ENCODE measurements at places on chromosomes 4 and X. TPM values are rescaled to one million over a fixed set of nuclear protein-coding genes. Genes with fewer than 3 reads are reported as not detected.

The CYTL1 gene
- total RNA-seq, result not detected

The IL9R gene
- 2.1 TPM for total RNA-seq

The GYG2 gene
- not detected for total RNA-seq

The P2RY4 gene
- 0.31 TPM for total RNA-seq

The TMPRSS11A gene
- not detected for total RNA-seq

The OTUD6A gene
- total RNA-seq, result not detected

The SEC24B gene
- 23.5 TPM for total RNA-seq

The WDR1 gene
- 520 TPM for total RNA-seq

The CCSER1 gene
- total RNA-seq, result 0.23 TPM

The NLGN3 gene
- total RNA-seq, result 2.1 TPM

The NXF2B gene
- not detected for total RNA-seq

The GJB1 gene
- 0.16 TPM for total RNA-seq

The DAPP1 gene
- 43.3 TPM for total RNA-seq

The SSX4B gene
- total RNA-seq, result not detected

The HMX1 gene
- total RNA-seq, result not detected

The ASMTL gene
- 54.9 TPM for total RNA-seq

The TRIM60 gene
- not detected for total RNA-seq

The PNCK gene
- 2.9 TPM for total RNA-seq

The SUPT20HL2 gene
- not detected for total RNA-seq

The LGI2 gene
- not detected for total RNA-seq

The F8 gene
- 5.6 TPM for total RNA-seq

The PDLIM3 gene
- total RNA-seq, result not detected

The ADGRG4 gene
- not detected for total RNA-seq

The CT45A5 gene
- not detected for total RNA-seq

The AKAP17A gene
- total RNA-seq, result 48.6 TPM

The PABPC5 gene
- total RNA-seq, result not detected

The PNMA5 gene
- total RNA-seq, result not detected

The WNK3 gene
- 2.5 TPM for total RNA-seq

The PASD1 gene
- not detected for total RNA-seq

The CXorf51B gene
- total RNA-seq, result not detected

The FABP2 gene
- total RNA-seq, result not detected

The YY2 gene
- total RNA-seq, result 0.32 TPM

The PPARGC1A gene
- not detected for total RNA-seq

The DMRTC1 gene
- 0.21 TPM for total RNA-seq

The MGARP gene
- total RNA-seq, result 0.31 TPM

The UGT2A1 gene
- not detected for total RNA-seq

The MAGEB17 gene
- not detected for total RNA-seq

The ANXA3 gene
- 6.9 TPM for total RNA-seq

The MAD2L1 gene
- 79.7 TPM for total RNA-seq

The L1CAM gene
- 1.8 TPM for total RNA-seq

The CCKAR gene
- not detected for total RNA-seq

The HSD17B13 gene
- not detected for total RNA-seq

The MMAA gene
- total RNA-seq, result 14.0 TPM

The CT45A3 gene
- total RNA-seq, result not detected

The GAGE12H gene
- not detected for total RNA-seq

The PFKFB1 gene
- 0.99 TPM for total RNA-seq

The HHIP gene
- not detected for total RNA-seq

The TNIP3 gene
- total RNA-seq, result 3.2 TPM

The SRPK3 gene
- not detected for total RNA-seq

The CYP4V2 gene
- total RNA-seq, result 0.36 TPM

The ABCG2 gene
- 0.74 TPM for total RNA-seq

The GASK1B gene
- total RNA-seq, result not detected

The SLC6A14 gene
- total RNA-seq, result not detected

The TIGD2 gene
- 0.61 TPM for total RNA-seq

The AKAP4 gene
- total RNA-seq, result not detected

The PLRG1 gene
- 92.6 TPM for total RNA-seq

The ADRA2C gene
- total RNA-seq, result 0.35 TPM
